ENCODE measurements at places on chromosomes 2 and 18. TPM values are rescaled to one million over a fixed set of nuclear protein-coding genes. Genes with fewer than 3 reads are reported as not detected.
A peak's percentile ranks its signal among the peaks of the same experiment; 100 is the strongest.

DSG1 gene
- total RNA-seq = not detected

GRCh38 chr2:239343460-239343859 is 57.4 kb downstream of the HDAC4 start:
- no peak for DNase-seq

DNA sequence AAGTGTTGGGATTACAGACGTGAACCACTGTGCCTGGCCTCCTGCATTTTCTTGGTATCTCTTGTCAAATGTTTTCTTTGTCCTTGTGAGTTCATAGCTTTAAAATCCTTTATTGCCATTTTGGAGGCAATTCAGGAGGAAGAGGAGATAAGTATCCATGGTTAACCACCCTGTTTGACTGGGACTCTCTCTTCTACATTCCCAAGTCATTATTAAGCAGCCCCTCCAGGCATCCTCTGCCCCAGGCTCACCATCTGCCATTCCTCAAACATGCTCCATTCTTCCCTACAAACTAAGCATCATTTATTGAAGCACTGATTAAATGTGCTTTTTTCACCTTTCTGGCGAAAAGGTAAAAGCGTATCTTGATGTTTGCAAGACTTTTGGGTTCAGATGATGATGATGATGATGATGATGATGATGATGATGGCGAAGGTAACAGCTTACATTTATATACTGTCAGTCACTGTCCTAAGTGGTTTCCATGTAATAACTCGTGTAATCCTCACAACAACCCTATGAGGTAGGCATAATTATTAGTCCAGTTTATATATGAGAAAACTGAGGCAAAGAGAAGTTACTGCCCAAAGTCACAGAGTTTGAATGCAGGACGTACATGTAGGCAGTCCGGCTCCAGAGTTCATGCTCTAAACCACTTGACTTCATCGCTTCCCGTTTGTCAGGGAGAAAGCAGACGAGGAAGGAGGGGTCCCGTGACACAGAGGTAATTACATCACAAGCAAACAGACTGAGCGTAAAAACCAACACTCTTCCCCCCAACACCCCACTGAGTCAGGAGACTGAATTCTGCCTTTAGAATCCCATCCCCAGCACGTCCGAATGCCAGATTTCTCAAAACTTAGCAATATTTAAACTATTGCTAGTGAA is 69.7 kb upstream of the ACKR3 start:
- DNase-seq = no peak

DNA sequence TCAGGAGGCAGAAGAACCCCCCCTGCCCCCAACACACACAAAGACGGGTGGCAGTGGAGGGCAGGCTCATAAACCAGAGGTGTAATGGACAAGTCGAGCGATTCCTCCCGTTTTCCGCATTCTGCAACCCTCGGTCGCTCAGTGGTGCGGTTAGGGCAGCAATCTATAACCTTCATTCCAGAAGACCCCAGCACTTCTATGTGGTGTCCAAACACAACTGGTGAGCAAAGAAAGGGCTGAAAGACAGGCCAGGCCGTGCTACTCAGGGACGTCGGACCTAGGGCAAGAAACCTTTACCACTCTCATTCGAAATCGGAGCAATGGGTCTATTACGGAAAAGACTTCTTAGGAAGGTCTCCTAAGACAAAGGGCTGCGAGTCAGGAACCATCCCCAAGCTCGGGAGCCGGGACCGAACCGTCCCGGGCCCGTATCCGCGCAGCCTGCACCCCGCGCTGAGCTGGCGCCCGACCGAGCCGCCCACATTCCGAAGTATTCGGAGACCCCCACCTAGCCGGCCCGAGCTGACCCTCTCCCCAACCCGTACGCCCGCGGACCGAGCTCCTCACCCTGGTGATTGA is 568 bp downstream of the ARL5A start:
- DNase-seq = peak; percentile 18

DNA sequence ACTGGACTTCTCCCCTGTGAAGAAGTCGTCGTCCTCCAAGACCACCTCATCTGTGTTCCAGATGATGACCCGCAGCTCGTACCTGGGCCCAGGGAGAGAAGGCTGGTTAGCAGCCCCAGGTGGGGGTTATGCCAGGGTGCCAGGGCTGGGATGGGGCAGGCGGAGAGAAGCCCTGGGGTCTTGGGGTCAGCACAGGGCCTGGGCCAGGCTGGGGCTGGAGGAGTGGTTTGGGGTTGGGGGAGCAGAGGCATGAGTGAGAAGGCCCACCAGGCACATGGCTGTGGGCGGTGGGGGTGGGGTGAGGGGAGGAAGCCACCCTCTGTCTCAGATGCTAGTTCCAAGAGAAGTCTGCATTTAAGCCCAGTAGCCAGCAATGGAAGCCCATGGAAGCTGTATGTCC is 15.8 kb downstream of the OTOF start:
- DNase-seq = no peak

GRCh38 chr18:57794951-57795728 is 8.0 kb downstream of the ATP8B1 start:
- DNase-seq = peak; percentile 42

GPAT2 gene
- total RNA-seq = not detected

GRCh38 chr18:34659579-34660517 is 50.2 kb upstream of the DTNA start:
- peak; percentile 90 for DNase-seq

DNA sequence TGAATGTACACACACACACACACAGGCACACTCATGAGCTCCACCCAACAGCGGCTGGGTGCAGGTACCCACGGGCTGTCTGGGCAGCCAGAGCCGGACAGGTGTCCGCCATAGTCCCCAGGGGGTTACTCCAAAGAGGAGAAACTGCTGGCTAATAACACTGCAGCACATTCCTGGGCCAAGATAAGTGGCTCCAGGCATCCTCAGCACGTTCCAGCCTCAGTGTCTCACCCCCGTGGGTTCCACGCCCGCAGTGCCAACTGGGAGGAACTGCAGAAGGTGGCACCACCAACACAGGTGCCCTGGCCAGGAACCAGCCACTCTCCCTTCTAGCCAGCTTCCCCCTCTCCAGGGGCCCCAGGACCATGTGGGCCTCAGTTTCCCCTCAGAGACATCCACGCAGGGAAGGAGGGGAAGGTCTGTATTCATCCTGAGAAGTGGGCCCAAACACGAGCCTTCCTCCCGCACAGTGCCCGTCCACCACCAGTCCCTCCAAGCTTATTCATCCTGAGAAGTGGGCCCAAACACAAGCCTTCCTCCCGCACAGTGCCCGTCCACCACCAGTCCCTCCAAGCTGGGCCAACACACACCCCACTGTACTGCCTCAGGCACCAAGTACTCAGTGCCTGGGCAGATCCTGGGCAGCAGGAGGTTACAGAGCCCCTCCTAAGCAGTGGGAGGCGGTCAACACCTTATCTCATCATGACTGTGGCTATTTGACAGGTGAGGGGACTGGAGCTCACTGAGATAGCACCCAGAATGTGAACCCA is 47.6 kb downstream of the TNS1 start:
- DNase-seq = no peak
